ENCODE measurements at places on chromosomes 7 and 10.

GRCh38 chr10:124366825-124367224 lies 51.9 kb downstream of the OAT start:
- no peak for DNase-seq

DNA sequence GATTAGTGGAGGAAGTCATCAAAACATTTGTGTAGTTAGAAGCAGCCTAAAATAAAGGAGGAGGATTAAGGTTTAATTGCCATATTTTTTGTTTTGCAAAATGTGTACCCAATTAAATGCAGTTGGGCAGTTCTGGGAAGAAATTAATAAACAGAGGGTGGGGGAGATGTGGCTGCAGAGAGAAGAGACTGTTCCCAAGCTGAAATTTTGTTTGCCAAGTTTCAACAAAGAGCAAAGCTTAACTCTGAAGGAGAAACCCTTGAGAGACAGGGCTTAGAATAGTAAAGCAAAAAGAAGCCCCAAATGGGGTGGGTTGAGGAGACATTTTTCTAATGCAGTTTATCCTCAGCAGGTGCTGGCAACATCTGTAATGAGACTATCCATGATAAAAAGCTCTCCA lies 298.0 kb upstream of the NRP1 start:
- DNase-seq: no peak

- DNase-seq: no peak
These were observed 27.3 kb upstream of the KMT2C start for GRCh38 chr7:152462995-152463708.

DNA sequence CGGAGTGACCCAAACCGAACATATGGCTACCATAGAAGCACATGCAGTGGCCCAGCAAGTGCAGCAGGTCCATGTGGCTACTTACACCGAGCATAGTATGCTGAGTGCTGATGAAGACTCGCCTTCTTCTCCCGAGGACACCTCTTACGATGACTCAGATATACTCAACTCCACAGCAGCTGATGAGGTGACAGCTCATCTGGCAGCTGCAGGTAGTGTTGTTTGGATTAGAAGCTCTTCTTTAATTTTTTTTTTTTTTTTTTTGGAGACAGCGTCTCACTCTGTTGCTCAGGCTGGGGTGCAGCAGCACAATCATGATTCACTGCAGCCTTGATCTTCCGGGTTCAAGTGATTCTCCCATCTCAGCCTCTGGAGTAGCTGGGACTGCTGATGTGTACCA lies 45.8 kb downstream of the NRF1 start:
- DNase-seq: no peak

DNA sequence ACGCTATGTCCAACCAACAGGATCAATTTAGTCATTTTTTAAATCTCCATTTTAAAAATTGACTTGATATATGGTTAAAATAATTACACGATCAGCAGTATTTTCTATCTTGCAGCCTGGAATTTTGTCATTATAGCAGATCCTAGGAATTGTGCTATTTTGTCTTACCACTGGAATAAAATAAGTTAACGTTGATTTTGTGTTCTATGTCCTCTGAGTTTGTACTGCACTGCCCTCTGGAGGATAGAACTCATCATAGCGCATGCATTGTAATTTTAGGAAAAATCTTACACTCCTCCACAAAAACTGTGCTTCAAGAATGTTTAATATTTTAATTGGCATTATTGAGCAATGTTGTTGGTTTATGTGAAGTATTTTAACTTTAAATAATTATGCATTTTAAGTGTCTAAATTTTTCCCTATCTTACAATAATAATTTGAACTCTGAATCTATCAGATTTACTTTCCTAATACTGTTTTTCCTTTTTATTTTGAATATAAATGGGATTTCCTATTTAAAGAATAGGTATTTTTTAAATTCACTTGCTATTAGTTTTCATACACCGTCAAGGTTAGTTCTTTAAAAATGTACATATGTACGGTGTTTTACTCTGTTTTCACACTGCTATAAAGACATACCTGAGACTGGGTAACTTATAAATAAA lies 220.1 kb downstream of the PPP1R3A start:
- DNase-seq: no peak

GRCh38 chr10:73991884-73992245 lies 6.1 kb upstream of the VCL start:
- DNase-seq: no peak

DNA sequence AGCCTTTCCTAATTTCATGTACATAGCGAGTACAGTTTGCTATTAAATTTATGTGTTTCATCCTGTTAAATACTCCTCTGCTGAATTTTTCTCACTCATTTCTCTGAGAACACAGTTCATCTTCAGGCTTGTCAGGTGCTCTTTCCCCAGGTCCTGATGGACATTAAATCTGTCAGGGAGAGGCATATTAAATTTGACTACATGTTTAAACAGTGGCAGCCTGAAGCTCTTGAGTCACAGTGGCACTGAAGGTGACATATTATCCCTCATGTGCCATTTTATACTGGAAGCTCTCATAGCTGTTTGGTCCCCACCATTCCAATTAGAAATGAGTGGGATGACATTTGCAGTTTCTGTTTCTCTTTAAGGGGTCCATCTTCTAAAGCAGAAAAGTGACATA lies 1089.6 kb upstream of the SORCS1 start:
- DNase-seq: no peak

DNA sequence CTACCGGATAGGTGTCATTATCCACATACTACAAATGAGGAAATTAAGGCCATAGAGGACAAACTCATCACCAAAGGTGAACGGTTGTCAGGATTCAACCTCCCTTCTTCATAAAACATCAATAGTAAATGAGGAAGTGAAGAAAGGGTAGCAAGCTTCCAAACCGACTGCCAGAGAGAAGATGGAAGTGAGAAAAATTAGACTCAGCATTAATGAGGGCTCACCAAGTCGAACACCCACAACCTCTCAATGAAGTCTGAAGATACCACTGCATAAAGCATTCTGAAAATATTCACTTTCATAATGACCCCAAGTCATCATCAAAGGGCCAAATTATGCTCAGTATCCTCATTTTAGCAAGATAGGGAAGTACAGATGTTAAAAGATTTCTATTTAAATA lies 29.6 kb downstream of the ABCB4 start:
- DNase-seq: no peak

DNA sequence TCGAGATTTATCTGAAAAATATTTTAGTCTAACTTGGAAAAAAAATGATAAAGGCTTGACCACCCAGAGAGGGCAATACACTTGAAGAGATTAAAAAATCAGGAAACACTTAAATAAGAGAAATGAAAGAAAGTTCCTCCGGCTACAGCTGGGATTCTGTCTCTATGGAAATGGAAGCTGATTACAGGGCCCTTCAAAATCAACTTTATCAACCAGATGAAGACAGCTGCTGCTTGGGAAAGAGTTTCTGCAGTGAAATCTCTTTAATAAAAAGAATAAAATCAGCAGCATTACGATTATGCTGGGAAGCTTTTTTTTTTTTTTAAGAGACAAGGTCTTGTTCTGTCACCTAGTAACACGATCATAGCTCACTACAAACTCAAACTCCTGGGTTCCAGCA lies 4.5 kb downstream of the RSU1 start:
- DNase-seq: no peak

- DNase-seq: no peak
These were observed 356.4 kb downstream of the GALNT17 start for GRCh38 chr7:71488308-71488707.

DNA sequence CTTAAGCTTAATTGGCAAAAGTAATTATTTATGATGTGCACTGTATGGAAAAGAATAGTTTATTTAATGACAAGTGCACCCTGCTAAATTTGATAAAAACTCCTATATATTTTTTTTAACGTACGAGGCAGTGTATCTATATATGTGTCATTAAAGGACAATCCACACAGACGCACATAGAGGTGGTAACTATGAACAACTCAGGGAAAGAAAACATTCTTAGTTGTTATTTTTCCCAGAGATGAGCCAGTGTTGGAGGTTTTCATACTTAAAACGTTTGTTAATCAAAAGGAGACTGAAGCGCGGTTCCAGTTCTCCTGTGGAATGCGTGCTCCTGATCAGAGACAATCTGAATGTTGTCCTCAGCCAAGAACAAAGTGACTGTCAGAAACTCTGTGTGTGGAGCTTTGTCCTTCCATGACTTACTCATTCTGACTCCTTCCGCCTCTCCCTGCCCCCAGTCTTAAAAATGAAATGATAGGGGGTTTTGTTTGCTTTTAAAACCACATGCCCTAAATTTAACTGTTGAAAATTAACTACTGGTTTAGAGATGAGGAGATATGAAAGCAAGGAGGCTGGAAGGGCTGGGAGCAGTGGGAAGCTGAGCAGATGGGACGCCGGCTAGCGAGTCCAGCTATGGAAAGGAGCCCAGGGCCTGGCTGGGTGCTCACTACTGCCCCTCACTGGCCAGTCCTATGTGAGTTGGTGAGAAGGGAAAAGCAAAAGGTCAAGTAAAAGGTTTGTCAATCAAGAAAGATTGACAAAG lies 99.6 kb downstream of the SVIL start:
- DNase-seq: peak; percentile 77
